Mesothelial cell of epicardium (in vitro differentiated cells): ENCODE measurements at places on chromosomes 6 and 20. TPM values are rescaled to one million over a fixed set of nuclear protein-coding genes. Genes with fewer than 3 reads are reported as not detected.

GRCh38 chr20:58103961-58104360 lies 124.5 kb downstream of the ANKRD60 start:
- no peaks in the 10 kb centered on the region for H3K36me3 ChIP-seq
- H3K4me1 ChIP-seq, result peaks cover 7% of the 10 kb centered on the region
- no peak overlapping the region for H3K4me3 ChIP-seq
- peaks cover 9% of the 10 kb centered on the region for H3K27me3 ChIP-seq
- no peak for DNase-seq

DNA sequence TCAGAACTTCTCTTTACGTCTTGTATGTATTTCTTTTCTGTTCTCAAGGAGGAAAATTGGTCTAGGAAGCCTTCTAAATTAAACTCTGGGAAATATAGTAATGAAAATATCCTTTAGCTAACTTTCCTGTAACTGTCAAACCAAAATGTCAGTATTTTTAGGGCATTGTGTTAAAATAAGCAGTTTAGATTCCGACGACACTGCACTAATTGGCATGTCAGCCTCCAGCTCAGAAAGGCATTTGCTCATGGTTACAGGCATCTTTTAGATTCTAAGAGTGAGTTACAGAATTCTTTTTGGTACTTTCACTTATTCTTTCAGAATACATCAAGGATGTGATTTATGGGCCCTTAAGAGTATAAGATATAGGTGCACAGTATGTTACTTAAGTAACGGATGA lies 26.1 kb upstream of the VAPB start:
- DNase-seq, result no peak
- peaks cover 14% of the 10 kb centered on the region for H3K4me1 ChIP-seq
- H3K27me3 ChIP-seq, result no peaks in the 10 kb centered on the region
- peaks cover 30% of the 10 kb centered on the region for H3K36me3 ChIP-seq

POM121L2 gene
- total RNA-seq, result 0.07 TPM in 1 of 3 replicates, not detected in the others

ZC2HC1B gene
- total RNA-seq, result 0.29 TPM in 1 of 3 replicates, not detected in the others

BEND6 gene
- 6.6 to 8.1 TPM (median 7.6 TPM) in 3 replicates for total RNA-seq
